Sciatic nerve (tissue), 2 donors: ENCODE measurements at places on chromosomes 4 and X. TPM values are rescaled to one million over a fixed set of nuclear protein-coding genes. Genes with fewer than 3 reads are reported as not detected.

GRCh38 chr4:173169428-173170181 is 994 bp downstream of the GALNT7 start:
- DNase-seq: peak; percentile 76

- DNase-seq: no peak
Measured at GRCh38 chrX:10576777-10577447, 43.5 kb downstream of the MID1 start.

GRCh38 chrX:10618961-10619360 is 1.4 kb downstream of the MID1 start:
- DNase-seq: no peak

DNA sequence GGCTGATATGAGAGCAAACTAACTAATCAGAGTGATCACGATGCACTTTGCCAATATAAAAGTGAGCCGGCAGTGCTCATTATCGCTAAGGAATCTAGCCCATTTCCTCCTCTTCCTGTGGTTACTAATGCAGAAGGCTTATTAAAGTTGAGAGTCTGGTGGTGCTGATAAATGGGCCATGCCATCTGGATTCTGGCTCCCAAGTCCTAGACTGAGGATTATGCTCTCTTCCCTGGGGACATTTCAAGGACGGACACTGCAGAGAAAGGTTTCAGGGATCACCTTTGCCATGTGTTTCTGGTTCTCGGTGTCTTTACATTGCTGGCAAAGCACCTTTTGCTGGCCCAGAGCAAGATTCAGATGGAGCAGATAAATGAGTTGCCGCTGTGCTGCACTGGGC is 85.3 kb downstream of the RTL5 start:
- DNase-seq: peak; percentile 4

- peak; percentile 21 for DNase-seq
Measured at GRCh38 chr4:8739317-8739716, 132.3 kb downstream of the HMX1 start.

DNA sequence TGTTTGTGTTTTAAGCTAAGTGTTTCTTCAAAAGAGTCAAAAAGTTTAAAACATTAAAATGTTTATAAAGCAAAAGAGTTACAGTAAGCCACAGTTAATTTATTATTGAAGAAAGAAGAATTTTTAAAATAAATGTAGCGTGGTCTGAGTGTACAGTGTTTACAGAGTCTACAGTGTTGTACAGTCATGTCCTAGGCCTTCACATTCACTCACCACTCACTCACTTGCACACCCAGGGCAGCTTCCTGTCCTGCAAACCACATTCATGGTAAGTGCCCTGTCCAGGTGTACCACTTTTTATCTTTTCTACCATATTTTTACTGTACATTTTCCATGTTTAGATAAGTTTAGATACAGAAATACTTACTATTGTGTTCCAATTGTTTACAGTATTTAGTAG is 239.7 kb upstream of the AGA start:
- no peak for DNase-seq

DNA sequence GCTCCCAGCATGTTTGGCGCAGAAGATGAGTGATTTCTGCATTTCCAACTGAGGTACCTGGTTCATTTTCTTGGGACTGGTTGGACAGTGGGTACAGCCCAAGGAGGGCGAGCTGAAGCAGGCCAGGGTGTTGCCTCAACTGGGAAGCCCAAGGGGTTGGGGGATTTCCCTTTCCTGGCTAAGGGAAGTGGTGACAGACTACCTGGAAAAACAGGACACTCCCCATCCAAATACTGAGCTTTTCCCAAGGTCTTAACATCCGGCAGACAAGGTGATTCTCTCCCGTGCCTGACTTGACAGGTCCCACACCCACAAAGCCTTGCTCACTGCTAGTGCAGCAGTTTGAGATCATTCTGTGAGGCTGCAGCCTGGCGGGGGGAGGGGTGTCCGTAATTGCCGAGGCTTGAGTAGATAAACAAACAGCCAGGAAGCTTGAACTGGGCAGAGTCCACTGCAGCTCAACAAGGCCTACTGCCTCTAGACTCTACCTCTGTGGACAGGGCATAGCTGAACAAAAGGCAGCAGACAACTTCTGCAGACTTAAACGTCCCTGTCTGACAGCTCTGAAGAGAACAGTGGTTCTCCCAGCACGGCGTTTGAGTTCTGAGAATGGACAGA is 307.7 kb upstream of the ARSJ start:
- no peak for DNase-seq

GRCh38 chrX:136353526-136354093 is 52.8 kb downstream of the ADGRG4 start:
- no peak for DNase-seq

DNA sequence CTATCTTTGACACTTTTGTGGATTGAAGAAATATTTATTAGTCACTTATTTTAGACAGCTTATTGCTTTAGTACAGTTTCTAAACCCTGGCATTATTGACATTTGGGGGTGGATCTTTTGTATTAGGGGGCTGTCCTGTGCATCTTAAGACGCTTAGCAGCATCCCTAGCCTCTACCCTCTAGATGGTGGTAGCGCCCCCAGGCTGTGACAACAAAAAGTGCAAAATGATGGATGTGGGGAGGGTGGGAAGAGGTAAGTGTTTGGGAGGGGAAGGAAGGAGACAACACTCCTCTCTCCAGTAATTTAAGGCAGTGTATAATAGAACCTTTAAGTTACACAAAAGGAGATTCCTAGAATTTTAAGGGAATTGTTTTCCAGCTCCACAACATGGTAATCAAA is 1210.6 kb downstream of the C4orf33 start:
- no peak for DNase-seq

DNA sequence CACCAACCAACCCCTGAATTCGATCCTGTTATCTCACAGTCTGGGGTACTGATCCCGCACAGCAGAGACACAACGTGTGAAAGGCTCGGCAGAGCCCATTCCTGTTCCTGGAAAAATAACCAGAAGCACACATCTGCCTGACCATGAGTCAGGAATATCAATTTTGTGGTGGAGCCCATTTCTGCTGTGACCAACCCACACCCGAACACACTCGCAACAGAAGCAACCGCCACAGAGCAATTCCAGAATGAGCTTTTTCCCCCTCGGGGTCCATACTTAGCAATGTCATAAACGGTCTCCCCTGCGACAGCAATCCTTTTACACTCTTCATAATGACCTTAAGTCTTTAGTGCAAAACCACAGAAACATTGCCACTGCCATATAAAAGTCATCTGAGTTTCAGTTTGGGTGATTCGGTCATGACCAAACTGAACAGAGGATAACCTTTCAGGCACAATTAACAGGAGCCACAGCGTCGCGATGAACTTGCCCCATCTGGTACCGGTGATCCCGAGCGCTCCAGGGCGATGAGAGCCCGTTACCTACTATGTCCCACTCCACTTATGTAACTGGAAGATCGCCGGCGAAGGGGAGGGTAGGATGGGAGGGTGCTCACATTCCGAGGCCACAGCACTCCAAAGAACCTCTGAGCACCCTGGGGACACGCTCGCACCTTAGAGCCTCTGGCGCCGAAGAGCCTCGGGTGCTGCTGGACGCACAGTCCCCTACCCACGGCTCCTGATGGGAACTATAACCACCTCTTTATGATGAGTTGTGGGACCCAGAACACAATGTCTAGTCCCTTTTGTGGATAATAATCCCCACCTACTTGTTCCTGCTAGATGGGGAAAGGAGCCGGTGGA is 1.1 kb downstream of the MECP2 start:
- no peak for DNase-seq

GRCh38 chrX:154117566-154117965 is 20.0 kb upstream of the MECP2 start:
- DNase-seq: no peak

DNA sequence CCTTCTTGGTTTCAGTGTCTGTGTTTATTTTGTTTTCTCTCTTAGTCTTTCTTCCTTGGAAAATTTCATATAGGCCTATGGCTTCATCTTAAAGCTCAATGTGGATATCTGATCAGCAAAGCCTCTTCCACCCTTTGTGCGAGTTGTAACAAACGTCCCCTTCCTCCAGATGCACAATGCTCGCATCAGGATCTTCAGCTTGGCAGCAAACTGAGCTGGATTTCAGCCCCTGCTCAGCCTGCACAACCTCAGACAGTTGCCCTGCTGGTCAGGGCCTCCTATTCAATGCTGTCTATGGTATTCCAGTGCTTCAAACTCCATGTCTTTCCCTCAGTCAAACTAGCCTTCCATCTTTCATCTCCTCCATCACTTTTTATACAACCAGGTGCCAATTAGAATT is 309.4 kb downstream of the ARHGAP24 start:
- DNase-seq: no peak

DNA sequence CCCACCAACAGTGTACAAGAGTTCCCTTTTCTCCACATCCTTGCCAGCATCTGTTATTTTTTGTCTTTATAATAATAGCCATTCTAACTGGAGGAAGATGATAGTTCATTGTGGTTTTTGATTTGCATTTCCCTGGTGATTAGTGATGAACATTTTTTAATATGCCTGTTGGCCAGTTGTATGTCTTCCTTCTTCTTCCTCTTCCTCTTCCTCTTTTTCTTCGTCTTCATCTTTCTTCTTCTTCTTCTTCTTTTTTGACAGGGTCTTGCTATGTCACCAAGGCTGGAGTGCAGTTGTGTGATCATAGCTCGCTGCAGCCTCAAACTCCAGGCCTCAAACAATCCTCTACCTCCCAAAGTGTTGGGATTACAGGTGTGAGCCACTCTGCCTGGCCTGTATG is 87.4 kb downstream of the CCDC160 start:
- no peak for DNase-seq

GRCh38 chrX:107677909-107678308 is 49.6 kb downstream of the PRPS1 start:
- no peak for DNase-seq

GRCh38 chr4:150244600-150244999 is 166.4 kb downstream of the DCLK2 start:
- no peak for DNase-seq

GRCh38 chrX:50719614-50720013 is 94.4 kb downstream of the SHROOM4 start:
- no peak for DNase-seq

DNA sequence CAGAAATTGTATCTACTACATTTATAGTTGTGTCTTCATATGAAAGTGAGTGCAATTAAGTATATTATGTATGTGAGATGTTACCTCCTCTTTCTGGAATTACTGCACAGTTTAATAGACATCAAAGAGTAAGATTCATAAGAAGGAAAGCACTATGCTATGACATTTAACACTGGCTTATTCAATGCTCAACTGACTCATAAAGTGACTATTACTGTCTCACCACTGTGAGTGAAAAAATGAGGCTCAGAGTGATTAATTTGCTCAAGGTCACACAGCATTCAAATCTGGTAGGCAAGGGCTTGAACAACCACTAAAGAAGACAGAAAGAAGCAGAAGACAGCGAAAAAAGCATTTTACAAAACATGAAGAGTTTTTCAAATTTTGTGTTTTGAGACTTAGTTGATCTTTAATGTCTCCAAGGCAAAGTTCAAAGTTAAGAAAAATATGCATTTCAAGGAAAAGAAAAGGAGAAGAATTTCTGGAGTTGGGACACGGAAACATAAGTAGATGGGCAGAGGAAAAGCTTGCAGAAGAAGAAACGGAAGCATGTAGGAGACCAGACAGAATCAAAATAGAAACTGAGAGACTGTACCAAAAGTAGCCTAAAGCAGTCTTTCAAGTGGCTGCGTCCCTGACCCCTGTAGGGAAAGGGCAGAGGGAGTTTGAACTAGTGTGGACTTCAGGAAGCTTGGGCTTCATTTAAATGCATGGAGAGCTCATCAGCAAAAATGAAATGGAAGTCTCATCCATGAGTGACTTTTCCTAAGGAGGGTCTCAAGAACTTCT is 66.3 kb downstream of the KCNIP4 start:
- DNase-seq: no peak

- no peak for DNase-seq
Measured at GRCh38 chr4:907691-908425, 24.3 kb downstream of the GAK start.

- DNase-seq: no peak
Measured at GRCh38 chrX:107014936-107015335, 14.9 kb upstream of the MORC4 start.

- DNase-seq: peak; percentile 77
Measured at GRCh38 chr4:183098019-183098722, 886 bp upstream of the WWC2 start.

DNA sequence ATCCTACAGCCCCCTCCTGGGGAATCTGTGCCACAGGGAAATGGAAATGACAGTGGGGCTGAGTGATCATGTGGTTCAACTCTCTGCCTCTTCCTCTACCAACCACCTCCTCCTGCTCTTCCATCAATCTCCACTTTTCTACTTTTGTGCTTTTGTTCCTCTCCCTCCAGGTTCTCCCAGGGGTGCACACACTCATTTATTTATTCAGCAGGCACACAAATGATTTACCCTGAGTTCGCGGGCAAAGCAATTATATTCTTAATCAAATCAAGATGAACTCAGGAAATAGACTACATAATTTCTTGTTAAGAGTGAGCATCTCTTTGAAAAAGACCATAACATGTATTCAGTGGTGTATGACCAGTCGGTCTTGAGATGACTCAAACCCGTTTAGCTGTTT is 69.2 kb downstream of the VCX3A start:
- no peak for DNase-seq

DNA sequence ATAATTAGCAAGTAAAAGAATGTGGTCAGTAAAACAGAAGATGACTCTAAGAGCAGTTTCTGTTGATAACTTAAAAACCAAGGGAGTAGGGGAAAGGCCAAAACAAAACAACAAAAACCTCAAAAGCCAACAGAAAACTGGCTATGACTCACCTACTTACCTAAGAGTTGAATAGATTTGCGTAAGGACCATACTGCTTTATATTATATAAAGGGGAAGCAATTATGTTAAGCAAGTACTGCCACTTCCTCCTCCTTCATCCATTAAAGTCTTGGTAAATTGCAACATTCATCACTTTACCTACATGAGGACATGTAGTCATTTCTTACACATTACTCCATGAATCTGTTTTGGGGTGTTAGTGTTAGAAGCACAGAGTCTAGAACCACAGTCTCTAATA is 85.9 kb upstream of the FAM47A start:
- DNase-seq: no peak

DNA sequence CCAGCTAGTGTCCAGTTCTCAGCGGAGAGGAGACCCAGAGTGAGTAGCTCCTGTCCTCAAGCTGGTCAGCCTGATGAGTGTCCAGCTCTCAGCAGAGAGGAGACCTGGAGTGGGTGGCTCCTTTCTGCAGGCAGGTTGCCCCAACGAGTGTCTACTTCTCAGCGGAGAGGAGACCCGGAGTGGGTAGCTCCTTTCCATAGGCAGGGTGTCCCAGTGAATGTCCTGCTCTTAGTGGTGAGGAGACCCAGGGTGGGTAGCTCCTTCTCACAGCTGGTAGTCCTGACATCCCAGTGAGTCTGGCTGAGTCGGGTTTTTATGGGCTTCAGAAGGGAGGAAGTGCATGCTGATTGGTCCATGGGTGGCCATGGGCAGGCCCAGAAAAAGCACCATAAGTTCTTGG is 55.7 kb upstream of the NUDT6 start:
- no peak for DNase-seq

- no peak for DNase-seq
Measured at GRCh38 chr4:28702571-28702970, 1841.9 kb downstream of the STIM2 start.

Gene UPF3B
- 11.0 TPM for total RNA-seq

Gene TCEAL3
- total RNA-seq: 26.7 TPM

Gene LDB2
- 104 TPM for total RNA-seq

Gene UBE2K
- total RNA-seq: 51.0 TPM

Gene TACR3
- not detected for total RNA-seq

Gene MAGEA10
- not detected for total RNA-seq

Gene CCKAR
- total RNA-seq: not detected

Gene ATOH1
- total RNA-seq: not detected

Gene PABPC1L2A
- not detected for total RNA-seq

Gene MAGEA9B
- total RNA-seq: not detected

Gene SPANXD
- not detected for total RNA-seq

Gene SERTM2
- total RNA-seq: 0.76 TPM

Gene CLIC2
- 25.3 TPM for total RNA-seq

Gene SRPX
- 33.4 TPM for total RNA-seq

Gene KCND1
- 2.5 TPM for total RNA-seq

Gene HS6ST2
- 0.36 TPM for total RNA-seq
